ENCODE measurements at places on chromosomes 5 and 9. TPM values are rescaled to one million over a fixed set of nuclear protein-coding genes. Genes with fewer than 3 reads are reported as not detected.

DNA sequence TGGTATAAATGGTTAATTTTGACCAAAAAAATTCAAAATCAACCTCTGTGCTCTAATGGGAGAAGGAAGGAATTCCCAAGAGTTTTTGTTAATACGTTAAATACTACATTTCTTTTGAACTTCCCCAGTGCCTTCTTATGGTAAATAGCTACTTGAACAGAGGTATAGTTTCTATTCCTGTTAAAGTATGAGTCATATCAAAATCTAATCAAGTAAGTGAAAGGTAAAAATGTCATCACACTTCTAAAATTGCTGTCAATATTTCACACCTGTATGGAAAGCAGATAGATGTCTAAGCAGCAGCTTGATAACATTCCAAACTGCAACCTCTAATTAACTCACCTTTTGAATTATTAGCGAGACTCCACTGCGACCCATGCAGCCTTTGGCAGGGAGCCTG, 214.1 kb upstream of the MEF2C start:
- no peaks in the 10 kb centered on the region for H3K36me3 ChIP-seq
- H3K4me3 ChIP-seq = no peak overlapping the region
- H3K4me1 ChIP-seq = peaks cover 6% of the 10 kb centered on the region
- DNase-seq = no peak
- H3K27me3 ChIP-seq = no peaks in the 10 kb centered on the region
- H3K27ac ChIP-seq = no peak overlapping the region

- no peak for DNase-seq
- no peak overlapping the region for H3K27ac ChIP-seq
- H3K4me3 ChIP-seq = no peak overlapping the region
- no peaks in the 10 kb centered on the region for H3K27me3 ChIP-seq
These were observed 152.7 kb upstream of the DAB2 start for GRCh38 chr5:39577529-39577928.

GRCh38 chr5:137071526-137071925, 427.6 kb downstream of the SPOCK1 start:
- H3K4me3 ChIP-seq = no peak overlapping the region
- no peaks in the 10 kb centered on the region for H3K36me3 ChIP-seq
- no peak overlapping the region for H3K27ac ChIP-seq
- no peak for DNase-seq
- H3K27me3 ChIP-seq = no peaks in the 10 kb centered on the region
- H3K4me1 ChIP-seq = peaks cover 22% of the 10 kb centered on the region

- no peak overlapping the region for H3K27ac ChIP-seq
- peaks cover 8% of the 10 kb centered on the region for H3K4me1 ChIP-seq
- DNase-seq = no peak
- H3K4me3 ChIP-seq = no peak overlapping the region
- H3K36me3 ChIP-seq = peaks cover 5% of the 10 kb centered on the region
These were observed 363.4 kb downstream of the NPR3 start for GRCh38 chr5:33074548-33074947.

The SMIM3 gene
- total RNA-seq = 11.1 TPM

The LHX6 gene
- total RNA-seq = 1.5 TPM

- no peaks in the 10 kb centered on the region for H3K27me3 ChIP-seq
- H3K4me1 ChIP-seq = peaks cover 65% of the 10 kb centered on the region
- DNase-seq = peak; percentile 39
- H3K4me3 ChIP-seq = peak overlapping the region; percentile 11
- peak overlapping the region; percentile 98 for H3K27ac ChIP-seq
These were observed 21.5 kb downstream of the SHB start for GRCh38 chr9:38047301-38048251.

DNA sequence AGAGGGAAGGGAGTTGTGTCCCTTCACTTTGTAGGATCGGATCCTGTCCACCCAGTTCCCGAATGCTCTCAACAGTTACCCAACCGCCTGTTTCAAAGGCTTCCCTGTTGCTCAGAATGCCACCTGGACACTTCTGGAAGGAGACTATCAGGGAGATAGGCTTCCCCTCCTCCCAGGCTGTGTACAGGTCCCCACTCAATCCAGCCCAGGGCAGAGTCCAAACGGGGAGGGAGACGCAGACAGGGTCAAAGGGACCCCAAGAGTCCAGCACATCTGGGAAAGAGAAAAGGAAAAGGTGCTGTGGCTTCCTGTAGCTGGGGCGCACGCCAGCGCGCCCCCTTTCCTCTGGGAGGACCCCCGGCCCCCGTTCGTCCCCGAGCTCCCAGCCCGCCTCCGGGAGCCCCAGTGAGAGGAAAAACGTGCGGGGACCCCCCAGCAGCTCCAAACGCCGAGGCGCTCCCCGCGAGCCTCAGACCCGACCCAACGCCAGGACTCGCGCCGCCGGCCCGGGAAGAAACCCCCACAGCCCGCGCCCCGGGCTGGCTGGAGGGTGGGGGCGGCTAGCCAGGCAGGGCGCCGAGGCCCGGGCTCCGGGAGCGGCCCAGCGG, 640 bp downstream of the SURF4 start:
- H3K36me3 ChIP-seq = peaks cover 25% of the 10 kb centered on the region
- H3K4me1 ChIP-seq = peaks cover 17% of the 10 kb centered on the region
- peak overlapping the region; percentile 98 for H3K4me3 ChIP-seq
- peaks cover 30% of the 10 kb centered on the region for H3K27me3 ChIP-seq
- H3K27ac ChIP-seq = peak overlapping the region; percentile 96
- DNase-seq = peak; percentile 35

The IL3 gene
- total RNA-seq = not detected

The CARD6 gene
- 0.24 TPM for total RNA-seq

The KIF12 gene
- 3.0 TPM for total RNA-seq

- H3K4me3 ChIP-seq = no peak overlapping the region
- H3K27ac ChIP-seq = no peak overlapping the region
- H3K36me3 ChIP-seq = no peaks in the 10 kb centered on the region
- H3K27me3 ChIP-seq = no peaks in the 10 kb centered on the region
- peaks cover 20% of the 10 kb centered on the region for H3K4me1 ChIP-seq
These were observed 58.5 kb downstream of the MLANA start for GRCh38 chr9:5949103-5949699.

Measured in WTC11 (cell line).